ENCODE measurements at places on chromosomes 5 and 9.

DNA sequence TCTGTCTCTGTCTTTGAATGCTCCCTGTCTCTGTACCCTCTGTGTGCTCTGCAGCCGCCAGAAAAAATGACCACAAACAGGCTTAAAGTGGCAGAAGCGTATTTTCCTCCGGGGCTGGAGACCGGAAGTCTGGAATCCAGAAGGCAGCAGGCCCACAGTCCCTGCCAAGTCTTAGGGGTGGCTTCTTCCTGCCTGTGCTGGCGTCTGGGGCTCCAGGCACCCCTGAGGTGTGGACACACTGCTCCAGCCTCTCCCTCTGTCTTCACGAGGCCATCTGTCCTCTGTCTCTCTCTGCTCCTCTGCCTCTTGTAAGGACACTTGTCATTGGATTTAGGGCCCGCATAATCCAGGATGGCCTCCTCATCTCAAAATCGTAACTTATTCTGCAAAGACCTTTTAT is 298.4 kb upstream of the IRX4 start:
- no peak for DNase-seq

- peak; percentile 7 for DNase-seq
These were observed 670 bp upstream of the PURA start for GRCh38 chr5:140113180-140113698.

DNA sequence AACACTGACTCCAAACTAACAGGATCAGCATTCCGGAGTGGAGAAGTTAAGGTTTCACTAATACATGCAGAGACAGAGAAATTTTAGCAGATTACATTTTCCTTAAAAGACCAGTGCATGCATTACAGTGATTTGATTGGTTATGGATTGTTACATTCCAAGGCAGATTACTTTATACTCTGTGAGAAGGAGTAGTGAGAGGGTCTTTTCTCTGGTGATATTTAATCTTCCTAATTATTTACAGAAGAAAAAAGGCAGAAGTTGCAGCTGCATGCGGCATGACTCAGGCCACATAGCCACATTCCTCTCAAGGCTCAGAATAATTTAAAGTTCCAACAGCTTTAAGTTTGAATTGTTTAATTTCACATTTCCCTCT is 53.0 kb upstream of the PDZD2 start:
- no peak for DNase-seq

DNA sequence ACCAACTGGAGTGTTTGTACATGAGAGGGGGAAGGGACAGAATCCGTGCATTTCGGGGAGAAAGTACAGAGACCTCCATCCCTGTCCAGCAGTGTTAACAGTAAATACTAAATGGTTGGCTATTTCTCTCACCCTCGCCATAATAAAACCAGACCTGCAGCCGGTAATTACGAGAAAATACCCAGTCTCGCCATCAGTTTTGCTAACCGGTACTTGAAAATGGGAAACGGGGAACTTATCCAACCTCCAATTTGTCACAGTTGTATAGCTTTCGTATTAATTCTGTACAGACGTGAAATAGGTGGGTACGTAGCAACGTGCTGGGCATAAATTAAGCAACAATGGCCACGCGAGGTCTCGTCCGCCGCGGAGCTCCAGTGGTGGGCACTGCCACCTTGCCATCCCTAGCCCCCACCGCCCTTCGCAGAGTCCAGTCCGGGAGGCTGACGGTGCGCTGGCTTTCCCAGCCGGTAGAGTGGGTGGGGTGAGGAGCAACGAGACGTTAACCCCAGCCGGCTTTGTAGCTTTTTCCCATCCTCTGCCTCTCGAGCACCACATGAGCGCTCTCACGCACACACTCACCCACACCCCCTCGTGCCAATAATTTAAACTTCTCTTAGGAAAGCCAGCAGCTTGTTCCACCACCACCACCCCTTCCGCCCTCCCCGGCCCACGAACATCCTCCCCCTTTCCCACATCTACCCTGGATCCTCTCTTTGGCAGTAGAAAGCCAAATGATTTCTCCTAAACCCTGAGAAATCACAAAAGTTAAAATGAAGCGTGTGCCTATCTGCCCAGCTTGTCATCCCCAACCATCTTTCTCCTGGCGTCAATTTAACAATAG is 1.8 kb downstream of the ELAVL2 start:
- DNase-seq, result peak; percentile 23

- DNase-seq, result no peak
These were observed 2375.8 kb downstream of the MAT2B start for GRCh38 chr5:165881259-165881658.

DNA sequence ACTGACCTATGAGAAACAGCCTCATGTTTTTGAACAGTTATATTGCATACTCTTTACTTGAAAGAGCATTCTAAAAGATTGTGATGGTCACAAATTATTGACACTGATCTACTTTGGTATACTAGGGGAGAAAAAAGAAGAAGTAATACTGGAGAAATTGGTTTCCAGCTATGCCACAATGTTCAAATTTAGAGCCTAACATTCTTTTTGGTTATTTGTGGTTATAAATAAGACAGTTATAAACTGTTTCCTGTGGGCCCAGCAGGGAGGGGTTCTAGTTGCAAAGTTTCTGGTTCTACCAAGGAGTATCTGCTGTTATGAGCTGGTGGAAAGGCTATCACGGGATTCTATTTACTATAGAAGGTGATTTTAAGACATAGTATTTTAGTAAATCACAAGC is 4.8 kb downstream of the CWC27 start:
- no peak for DNase-seq

GRCh38 chr5:72845889-72846288 is 29.4 kb downstream of the TNPO1 start:
- DNase-seq, result no peak

DNA sequence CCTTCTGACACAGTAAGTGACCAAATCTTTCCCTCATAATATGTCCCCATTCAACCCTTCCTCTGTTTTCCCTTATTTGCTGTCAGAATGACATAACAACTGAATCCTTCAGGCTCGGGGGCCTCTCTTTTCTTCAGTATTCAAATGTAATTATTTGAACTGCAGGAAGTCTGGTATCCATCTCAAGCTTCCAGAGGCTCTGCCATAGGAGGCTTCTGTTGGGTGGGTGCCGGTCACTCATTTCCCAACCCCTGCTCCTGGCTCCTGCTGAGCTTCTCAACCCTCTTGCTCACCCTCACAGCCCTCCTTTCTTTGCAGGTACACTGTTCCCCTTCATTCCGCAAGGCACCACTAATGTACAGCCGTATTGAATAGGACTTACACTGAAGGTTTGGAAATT is 151.8 kb upstream of the MAP3K1 start:
- no peak for DNase-seq

GRCh38 chr5:94670726-94671125 is 52.3 kb downstream of the SLF1 start:
- no peak for DNase-seq

GRCh38 chr9:73371801-73372200 is 220.1 kb downstream of the ANXA1 start:
- peak; percentile 20 for DNase-seq

- DNase-seq, result no peak
These were observed 376.0 kb upstream of the IRX2 start for GRCh38 chr5:3127423-3127911.

- peak; percentile 81 for DNase-seq
These were observed 50.0 kb downstream of the TRIM32 start for GRCh38 chr9:116737152-116737546.

GRCh38 chr9:5382479-5382878 is 42.8 kb upstream of the RLN1 start:
- DNase-seq, result no peak

DNA sequence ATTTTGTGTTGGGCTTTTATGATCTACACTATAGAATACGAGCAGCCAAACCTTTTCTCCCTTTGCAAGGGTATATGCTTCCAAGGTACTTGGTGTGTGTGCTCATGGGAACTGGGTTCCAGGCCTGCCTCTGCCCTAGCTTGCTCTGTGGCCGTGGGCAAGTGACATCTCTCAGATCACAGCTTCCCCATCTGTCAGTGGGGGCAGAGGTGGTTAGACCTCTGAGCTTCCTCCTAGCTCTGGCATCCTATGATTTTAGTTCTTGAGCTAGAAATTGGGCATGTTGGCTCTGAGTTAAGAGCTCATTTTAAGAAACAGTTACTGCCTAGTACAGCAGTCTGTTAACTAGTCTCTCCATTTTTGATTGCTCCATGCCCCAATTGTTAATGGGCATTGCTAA is 12.5 kb upstream of the CCNJL start:
- no peak for DNase-seq

DNA sequence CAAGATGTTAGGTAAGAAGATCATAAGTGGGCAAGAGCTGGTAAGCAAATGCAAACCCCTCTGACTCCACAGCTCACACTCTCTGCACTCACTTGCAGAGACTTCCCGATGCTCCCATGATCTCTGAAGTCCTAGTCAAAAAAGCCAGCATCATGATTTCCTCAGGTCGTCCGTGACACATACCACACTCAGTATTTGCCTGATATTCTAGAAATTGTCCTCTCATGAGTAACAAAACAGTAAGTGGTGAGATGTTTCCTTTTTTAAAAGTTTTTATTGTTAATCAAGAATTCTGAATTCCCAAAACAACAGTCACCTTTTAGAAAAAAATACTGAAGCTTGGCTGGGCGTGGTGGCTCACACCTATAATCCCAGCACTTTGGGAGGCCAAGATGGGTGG is 194.6 kb downstream of the DENND1A start:
- no peak for DNase-seq

GRCh38 chr9:16248822-16249221 is 621.6 kb downstream of the BNC2 start:
- no peak for DNase-seq

DNA sequence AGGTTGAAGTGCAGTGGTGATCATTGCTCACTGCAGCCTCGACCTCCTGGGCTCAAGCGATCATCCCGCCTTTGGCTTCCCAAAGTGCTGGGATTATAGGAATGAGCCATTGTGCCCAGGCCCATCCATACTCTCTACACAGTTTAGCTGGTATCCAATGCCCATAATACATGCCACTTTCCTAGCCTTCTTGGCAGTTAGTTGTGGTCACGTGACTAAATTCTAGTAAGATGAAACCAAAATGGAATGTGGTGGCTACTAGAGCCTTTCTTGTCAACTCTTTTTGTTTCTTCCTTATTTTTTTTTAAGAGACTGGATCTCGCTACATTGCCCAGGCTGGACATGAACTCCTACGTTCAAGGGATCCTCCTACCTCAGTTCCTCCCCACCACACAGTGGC is 15.3 kb upstream of the KIF27 start:
- DNase-seq, result no peak

DNA sequence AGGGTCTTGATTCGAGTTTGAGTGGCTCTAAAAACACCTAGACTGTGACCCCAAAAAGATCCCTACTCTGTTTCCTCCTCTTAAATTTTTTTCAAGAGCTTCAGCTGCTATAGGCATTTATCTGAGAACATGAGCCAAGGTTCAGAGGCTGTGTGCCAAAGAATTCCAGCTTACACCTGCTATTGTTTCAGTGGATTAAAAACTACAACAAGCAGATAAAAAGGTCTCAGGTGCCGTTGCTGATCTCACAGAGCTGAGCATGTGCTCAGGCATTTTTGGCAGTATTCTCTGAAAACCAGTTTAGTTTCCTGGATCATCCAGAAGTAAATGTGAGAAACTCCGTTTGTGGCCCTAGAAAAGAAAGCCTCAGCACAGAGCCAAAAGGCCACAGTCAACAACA is 349.2 kb downstream of the DEPDC1B start:
- no peak for DNase-seq

GRCh38 chr5:42828671-42829070 is 17.0 kb upstream of the SELENOP start:
- DNase-seq, result no peak

DNA sequence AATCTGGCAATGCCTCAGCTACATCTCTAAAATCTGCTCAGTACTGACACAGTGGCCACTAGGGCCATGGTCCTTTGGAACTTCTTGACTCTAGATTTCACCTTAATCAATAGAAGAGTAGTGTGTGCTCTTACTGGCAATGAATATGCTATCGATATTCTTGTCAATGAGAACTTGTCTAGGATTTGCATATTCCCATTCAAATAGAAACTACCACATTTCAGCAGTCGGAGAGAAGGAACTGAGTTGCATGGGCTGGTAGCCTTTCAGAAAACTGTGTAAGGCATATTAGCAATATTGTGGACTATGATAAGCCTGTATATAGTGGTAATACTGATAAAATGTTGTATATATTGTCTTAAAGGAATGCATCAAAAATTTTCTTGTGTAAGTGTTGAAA is 45.3 kb upstream of the NAA35 start:
- DNase-seq, result no peak

DNA sequence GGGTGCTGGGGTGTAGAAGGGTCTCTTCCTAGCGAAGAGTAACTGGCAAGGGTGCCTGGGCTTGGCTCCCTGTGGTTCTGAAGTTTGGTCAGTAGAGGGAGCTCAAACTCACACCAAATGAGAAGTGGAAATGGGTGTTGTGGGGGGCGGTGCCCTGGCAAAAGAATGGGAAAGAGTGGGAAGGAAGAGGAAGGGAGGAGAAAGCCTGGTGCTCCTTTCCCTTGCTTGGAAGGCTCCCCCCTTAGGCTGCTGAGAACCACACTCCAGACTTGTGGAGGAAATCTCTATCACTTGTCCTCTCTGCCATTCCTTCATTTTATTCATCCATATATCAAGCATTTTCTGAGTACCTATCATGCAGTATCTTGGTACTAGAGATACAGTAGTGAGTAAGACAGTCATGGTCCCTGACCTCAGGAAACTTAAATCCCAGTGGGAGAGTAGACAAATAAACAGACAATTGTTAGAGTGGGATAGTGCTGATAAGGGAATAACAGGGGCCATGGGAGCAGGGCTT is 13.0 kb downstream of the SLC4A9 start:
- peak; percentile 58 for DNase-seq

DNA sequence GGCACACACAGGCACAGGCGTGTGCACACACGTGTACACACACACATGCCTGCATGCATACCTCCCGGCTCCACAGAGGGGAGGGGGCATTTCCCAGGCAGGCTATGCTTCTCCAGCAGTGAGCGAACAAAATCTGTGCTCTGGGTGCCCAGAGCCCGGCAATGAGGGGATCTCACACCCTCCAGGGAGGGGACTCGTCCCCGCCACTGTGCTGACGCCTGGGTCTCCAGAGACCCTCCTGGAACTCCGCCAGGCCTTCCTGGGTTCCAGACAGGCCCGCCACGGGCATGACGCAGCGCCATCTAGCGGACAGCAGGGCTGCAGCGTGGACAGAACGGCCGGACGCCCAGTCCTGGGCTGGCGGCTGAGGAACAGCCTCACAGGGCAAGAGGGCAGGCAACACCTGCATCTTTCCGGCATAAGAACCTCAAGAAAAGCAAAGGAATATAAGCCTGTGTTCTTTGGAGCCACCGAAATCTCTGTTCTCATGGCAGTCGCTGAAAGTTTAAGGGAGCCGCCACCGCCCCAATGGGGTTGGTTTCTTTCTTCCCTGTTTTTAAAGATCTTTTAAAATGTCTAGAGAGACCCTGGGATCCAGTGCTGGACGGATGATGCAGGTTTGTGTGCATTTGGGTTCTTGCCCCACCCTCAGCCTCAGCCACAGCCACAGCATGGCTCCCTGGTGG is 135.6 kb upstream of the PPP1R26 start:
- DNase-seq, result no peak

DNA sequence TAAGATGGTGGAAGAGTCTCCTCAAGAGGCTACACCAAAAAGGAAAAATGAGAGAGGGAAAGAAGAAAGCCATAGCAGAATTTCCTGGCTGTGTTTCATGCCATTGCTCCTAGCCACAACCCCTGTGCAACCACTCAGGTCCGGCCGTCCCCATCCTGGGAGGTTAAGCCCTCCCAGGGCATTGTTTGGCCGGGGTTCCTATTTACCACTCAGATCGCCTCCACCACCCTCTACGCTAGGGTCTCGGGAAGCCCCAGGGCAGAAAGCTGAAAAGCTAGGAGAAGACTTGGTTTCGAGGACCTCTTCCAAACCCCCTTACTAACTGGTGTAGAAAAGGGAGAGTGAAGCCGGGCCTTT is 715 bp downstream of the RC3H2 start:
- peak; percentile 17 for DNase-seq
